Chondrocyte (in vitro differentiated cells): ENCODE measurements at places on chromosomes 12 and 14. TPM values are rescaled to one million over a fixed set of nuclear protein-coding genes. Genes with fewer than 3 reads are reported as not detected.

DNA sequence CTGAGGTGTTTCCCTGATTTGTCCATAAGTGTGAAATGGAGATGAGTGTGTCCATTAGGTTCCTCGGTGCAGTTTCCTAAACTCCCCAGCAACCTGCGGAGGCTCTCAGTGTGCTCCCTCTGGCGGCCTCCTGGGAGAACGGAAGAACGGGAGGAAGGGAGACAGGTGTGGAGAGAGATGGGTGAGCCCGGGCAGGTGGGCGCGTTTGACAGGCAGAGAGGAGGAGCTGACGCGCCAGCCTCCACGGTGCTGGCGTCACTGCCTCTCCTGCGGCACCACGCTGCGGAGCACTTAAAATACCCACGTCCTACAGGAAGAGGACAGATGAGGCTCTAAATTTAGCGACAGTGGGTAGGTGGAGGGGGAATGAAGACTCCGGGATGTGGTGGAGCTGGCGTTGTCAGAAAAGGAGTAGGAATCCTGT is 26.8 kb upstream of the PEX5 start:
- no peak for DNase-seq

The SELPLG gene
- 2.2 to 3.2 TPM (median 2.9 TPM) in 3 replicates for total RNA-seq

DNA sequence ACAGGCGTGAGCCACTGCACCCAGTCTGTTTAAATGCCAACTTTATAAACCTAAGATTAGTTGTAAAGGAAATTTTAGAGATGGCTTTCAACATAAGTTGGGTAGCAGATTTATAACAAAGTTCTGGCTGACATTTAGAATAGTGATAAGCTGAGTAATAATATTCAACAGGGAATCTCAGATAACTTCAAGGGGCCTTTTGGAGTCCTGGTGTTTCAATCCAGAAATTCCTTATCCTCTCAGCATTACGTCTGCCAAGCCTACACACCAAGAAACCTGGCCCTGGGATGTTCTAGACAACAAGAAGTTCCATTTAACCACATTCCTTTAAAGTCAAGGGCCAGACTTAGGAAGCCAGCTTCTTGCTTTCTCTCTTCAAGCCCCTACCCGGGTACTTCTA is 59.5 kb upstream of the DYRK2 start:
- DNase-seq: no peak

DNA sequence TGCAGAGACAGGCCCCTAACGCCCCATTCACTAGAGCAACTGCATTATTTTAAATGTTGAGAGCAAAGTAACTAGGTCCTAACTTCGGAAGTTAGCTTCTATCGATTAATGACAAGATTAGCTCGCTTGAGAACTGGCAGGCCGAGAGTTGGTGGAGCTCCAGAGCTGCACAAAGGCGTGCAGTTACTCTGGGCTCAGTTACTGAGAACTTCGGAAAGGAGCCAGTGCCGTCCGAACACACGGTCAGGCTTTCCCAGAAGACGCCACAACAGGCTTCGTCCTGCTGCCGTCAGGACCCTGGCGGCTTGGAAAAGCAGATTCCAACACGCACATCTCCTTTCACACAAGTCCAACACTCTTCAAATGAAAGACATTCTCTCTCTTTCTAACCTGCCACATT is 45.4 kb upstream of the TESC start:
- DNase-seq: no peak

GRCh38 chr14:23103581-23103980 is 1.2 kb downstream of the CIROP start:
- no peak for DNase-seq

DNA sequence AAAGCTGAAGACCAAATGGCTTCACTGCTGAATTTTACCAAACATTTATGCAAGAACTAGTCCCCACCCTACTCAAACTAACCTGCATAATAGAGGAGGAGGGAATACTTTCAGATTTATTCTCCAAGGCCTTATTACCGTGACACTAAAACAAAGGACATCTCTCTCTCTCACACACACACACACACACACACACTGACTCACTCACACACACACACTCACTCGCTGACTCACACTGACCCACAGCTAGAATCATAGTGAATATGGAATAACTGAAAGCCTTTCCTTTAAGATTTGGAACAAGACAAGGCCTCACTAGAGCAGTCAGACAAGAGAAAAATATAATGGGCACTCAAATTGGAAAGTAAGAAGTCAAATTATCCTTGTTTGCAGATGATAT is 1014.1 kb downstream of the TMTC2 start:
- DNase-seq: no peak

DNA sequence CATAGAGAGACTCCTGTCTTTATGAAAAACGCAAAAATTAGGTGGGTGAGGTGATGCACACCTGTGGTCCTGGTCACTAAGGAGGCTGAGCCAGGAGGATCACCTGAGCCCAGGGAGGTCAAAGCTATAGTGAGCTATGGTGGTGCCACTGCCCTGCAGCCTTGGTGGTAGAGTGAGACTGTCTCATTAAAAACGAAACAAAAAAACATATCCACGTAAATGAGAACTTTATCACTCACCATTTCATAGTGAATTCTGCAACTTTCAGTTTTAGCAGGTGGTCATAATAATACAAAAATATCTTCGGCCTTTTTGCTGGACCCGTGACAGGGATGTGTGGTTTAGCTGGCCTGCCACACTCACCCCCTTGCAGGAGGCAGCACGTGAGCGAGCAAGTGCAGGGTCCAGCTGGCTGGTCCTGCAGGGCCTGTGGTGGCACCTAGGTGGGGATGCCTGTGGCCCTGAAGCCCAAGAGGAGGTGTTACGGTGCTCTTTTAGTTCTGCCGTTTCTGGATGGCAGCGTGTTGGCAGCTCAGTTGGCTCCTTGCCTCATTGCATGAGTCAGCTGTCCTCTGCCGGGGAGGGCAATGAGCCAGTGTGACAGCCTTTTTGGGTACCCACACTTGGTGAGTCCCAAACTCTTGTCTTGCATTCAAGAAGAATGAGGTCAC is 1330.7 kb upstream of the TMEM132C start:
- no peak for DNase-seq

- DNase-seq: no peak
Measured at GRCh38 chr14:24042746-24043145, 9.1 kb upstream of the CARMIL3 start.

The SDR9C7 gene
- total RNA-seq: not detected in 3 replicates

DNA sequence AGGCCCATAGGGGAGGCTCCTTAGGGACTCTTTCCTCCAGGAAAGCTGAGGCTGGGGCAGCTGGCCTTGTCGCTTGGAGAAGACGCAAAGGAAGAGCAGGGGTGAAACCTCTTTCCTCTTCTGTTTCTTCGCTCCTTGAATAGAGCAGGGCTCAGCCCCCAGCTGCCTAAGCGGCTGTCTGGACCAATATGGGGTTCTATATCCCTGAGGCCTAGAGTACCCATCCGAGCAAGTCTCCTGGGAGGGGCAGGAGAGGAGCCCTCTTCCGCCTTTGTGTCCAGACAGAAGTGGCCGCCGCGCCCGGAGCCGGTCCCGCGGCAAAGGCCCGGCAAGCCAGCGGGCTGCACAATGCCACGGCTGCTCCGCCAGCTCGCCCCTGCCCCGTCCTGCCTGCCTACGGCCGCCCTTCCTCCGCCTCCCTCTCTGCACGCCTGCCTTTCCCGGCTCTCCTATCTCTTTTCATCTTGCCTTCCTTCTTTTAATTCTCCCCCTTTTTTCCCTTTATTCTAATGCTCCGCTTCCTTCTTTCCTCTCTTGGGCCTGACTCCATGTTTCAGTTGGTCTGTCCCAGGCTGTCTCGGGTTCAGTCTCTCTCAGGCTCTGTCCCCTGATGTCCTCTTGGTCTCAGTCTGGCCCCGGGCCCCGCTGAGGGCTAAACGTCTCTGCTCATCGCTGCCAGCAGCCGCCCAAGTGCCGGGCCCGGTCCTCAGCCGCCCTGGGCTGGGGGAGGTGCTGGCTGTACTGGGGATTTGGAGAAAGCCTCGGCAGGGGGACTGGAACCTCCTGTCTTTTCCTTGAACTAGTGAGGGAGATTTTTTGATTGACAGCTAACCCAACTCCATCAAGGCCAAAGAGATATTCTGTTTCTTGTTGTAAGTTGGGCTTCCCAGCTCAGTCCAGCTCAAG is 2.5 kb upstream of the HOXC9 start:
- DNase-seq: no peak

DNA sequence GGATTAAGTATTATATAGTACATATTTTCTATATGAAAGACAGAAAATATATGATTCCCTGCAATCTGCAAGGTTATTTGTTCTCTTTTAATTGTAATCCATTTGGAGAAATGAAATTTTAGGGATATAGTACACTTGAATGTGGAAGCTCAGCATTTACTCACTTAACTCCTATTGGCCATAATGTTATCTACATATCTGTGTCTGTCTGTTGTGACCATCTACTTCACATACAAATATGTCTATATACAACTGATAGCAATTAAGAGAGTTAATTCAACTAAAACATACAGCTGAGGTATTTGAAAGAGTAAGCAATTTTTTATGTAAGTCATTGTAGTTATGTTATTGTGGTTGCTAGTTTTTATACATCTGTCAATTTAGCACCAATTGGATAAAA is 12.9 kb downstream of the FOXG1 start:
- DNase-seq: no peak

The OXA1L gene
- total RNA-seq: 75.7 to 78.1 TPM (median 77.2 TPM) in 3 replicates

The BMP4 gene
- 2.9 to 9.0 TPM (median 3.4 TPM) in 3 replicates for total RNA-seq

The CEP83 gene
- total RNA-seq: 8.0 to 13.0 TPM (median 9.5 TPM) in 3 replicates
